Heart left ventricle (tissue), 16 donors: ENCODE measurements at places on chromosomes 3 and 15.

DNA sequence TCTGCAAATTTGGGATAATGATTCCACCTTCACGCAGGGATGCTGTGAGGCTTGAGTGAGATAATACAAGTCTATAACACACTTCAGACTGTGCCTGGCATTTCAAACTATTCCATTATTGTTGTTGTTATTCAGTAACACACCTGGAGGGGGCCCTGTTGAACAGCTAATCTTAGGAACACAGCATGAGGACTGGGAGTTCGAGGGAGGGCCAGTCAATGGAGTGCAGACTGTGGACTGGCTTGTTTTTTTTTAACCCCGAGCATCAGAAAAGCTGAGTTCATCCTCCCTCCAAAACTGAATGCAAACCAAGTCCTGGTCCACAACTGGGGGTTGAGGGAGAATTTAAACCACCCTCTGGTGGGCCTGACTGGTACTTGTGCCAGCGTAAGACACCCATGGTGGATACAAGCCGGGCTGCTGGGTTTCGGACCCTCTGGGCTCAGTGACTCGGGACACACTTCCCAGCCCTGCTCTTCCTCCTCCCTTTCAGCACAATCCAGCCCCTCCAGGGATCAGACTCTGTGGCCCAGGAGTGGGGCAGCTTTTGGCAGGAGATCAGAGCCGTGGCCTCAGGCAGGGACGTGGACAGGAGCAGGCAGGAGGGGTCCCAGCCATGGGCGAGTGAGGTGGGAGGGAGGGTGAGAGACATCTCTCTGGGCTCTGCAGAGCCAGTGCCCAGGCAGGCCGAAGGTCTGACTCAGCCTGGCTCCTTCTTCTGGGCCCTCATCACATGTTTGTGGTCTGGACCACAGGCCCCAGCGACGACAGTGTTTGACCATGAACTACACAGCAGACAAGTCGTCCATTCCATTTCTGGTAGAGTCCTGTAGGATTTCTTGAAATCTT is 36.3 kb upstream of the MEX3B start:
- no peak overlapping the region for H3K27ac ChIP-seq
- no peaks in the 10 kb centered on the region for H3K36me3 ChIP-seq
- H3K4me3 ChIP-seq: no peak overlapping the region
- DNase-seq: no peak
- no peaks in the 10 kb centered on the region for H3K4me1 ChIP-seq

DNA sequence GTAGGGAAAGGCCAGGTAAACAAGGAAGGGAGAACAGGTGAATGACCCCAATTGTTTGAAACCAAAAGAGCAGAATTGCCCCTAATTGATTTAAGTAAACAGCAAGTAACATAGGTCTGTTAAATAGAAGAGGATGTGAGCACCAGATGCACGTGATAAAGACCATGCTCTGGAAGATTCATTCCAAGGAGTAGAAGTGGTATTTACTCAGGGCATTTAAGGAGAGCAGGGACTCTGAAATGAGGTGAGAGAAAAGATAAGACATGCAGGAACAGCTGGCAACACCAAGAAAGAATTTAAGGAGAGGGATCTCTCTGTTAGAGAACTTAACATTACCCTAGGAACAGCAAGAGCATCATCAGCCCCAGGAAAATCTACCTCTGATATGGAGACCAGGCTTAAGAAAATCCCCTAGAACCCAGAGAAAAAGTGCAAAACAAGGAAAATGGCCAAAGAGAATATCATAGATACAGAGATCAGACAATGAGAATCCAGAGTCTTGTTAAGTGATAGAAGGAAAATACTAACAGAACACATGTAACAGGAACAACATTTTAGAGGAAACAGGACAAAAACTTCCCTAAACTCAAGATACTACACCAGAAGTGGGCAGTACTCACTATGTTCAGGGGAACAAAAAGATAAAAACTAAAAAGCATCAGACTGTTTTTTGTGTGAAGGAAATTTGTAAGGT is 6.4 kb downstream of the NUDT16 start:
- no peaks in the 10 kb centered on the region for H3K4me1 ChIP-seq
- no peak for DNase-seq
- no peak overlapping the region for H3K4me3 ChIP-seq
- H3K27ac ChIP-seq: peak overlapping the region; percentile 20

DNA sequence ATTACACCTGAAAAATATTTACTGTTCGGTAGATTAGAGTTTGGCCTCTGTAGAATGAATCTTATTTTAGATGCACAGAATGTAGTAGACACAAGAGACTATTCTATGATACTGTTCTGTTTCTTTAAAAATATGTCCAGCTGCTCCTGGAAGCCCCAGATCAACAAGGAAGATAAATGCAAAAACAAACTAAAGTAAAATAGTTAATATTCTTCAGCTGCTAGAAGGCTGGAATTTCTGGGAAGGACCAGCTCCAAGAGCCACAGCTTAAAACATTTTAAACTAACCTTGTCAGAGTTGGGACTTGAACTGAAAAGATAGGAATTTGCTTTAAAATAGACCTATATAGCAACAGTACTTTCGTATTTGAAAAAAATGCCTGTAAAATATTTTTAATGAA is 277.9 kb downstream of the PTPRG start:
- no peak overlapping the region for H3K4me3 ChIP-seq
- H3K36me3 ChIP-seq: no peaks in the 10 kb centered on the region
- H3K4me1 ChIP-seq: peaks cover 19% of the 10 kb centered on the region
- H3K27ac ChIP-seq: no peak overlapping the region
- H3K27me3 ChIP-seq: no peaks in the 10 kb centered on the region
- DNase-seq: no peak

DNA sequence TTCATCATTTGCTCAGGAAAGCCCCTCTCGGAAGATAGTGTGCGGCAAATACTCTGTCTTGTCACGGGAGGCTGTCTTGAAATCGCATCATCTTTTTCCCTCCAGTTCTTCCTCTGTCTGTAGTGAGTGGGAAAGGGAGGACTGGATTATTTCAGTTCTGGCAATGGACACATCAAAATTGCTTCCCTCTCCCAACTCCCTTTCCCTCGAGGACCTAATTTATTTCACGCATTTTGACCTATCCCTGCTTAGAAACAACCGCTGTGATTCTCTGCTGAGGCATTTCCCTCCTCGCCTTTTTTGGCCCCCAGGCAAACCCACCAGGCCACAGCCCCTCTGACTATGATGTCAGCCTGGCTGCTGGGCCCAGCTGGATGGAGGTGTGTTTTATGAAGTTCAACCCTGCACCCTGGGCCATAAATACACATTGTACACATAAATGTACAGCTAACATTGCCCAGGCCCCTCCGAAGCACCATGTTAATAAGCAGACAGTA is 138.7 kb upstream of the LRTM1 start:
- H3K4me3 ChIP-seq: no peak overlapping the region
- H3K36me3 ChIP-seq: no peaks in the 10 kb centered on the region
- no peak for DNase-seq
- H3K4me1 ChIP-seq: no peaks in the 10 kb centered on the region
- H3K27ac ChIP-seq: no peak overlapping the region

DNA sequence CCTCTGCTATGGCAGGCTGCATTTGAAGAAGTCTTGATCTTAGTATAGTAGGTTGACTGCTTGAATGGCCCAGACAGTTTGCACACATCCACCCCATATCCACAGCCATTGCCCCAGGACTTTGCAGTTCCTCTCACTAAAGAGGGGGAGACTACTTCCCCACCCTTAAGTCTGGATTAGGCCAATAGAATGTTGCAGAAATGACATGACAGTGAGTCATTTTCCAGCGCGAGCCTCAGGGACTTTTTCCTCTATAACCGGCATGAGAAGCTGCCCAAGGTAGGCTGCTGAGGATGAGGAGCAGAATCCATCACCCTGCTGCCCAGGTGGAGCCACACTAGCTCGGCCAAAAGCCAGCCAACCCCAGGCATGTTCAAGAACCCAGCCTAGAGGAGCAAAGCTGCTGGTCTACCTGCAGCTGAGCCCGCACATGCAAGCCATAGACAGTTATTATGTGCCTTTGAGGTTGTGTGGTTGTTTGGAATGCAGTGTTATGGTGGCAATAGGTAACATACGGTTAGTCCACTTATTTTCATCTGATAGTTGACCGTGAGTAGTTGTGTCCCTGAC is 113.9 kb downstream of the TLE3 start:
- no peaks in the 10 kb centered on the region for H3K4me1 ChIP-seq
- H3K27me3 ChIP-seq: peaks cover 20% of the 10 kb centered on the region
- no peak for DNase-seq
- no peaks in the 10 kb centered on the region for H3K36me3 ChIP-seq

DNA sequence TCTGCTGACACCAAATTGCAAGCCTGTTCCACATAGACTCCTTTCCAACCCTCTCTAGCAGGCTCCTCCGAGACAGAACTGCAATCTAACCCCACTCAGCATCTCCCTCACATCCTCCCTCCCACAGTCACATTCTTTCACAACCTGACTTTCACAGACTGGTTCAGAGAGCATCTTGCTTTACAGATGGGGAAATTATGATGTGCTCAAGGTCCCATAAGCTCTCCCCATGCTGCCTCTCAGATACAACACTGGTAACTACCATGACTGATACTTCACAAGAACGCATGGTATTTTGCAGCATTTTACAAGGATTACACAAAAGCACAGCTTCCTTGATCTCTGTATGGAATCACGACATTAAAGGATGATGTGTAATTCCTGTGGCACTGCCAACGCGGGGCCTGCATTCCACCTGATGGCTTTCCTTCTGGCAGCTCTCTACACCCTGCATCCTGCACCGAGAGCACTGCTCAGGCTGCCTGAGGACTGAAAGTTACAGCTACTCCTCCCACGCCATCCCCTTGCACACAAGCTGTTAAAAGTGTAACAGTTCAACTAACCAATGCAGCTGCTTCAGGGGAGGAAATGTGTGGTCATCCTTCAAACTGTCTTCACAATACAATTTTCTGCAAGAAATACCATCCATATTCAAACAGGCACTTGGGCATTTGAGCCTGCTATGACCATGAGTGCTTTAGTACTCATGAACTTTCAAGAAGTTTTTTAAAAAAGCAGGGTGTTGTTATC is 27.6 kb downstream of the TBC1D2B start:
- H3K36me3 ChIP-seq: peaks cover 31% of the 10 kb centered on the region
- DNase-seq: no peak
- H3K27me3 ChIP-seq: no peaks in the 10 kb centered on the region
- H3K27ac ChIP-seq: peak overlapping the region; percentile 92
- H3K4me3 ChIP-seq: no peak overlapping the region

- no peaks in the 10 kb centered on the region for H3K36me3 ChIP-seq
- H3K27me3 ChIP-seq: no peaks in the 10 kb centered on the region
- H3K4me1 ChIP-seq: no peaks in the 10 kb centered on the region
- H3K4me3 ChIP-seq: no peak overlapping the region
Observed at GRCh38 chr15:29936353-29937049, 114.2 kb upstream of the TJP1 start.

GRCh38 chr15:78146425-78147154 is 2.6 kb upstream of the IDH3A start:
- H3K4me1 ChIP-seq: peaks cover 38% of the 10 kb centered on the region
- no peak for DNase-seq
- no peaks in the 10 kb centered on the region for H3K36me3 ChIP-seq
- H3K27ac ChIP-seq: no peak overlapping the region
- H3K27me3 ChIP-seq: no peaks in the 10 kb centered on the region
- H3K4me3 ChIP-seq: no peak overlapping the region

DNA sequence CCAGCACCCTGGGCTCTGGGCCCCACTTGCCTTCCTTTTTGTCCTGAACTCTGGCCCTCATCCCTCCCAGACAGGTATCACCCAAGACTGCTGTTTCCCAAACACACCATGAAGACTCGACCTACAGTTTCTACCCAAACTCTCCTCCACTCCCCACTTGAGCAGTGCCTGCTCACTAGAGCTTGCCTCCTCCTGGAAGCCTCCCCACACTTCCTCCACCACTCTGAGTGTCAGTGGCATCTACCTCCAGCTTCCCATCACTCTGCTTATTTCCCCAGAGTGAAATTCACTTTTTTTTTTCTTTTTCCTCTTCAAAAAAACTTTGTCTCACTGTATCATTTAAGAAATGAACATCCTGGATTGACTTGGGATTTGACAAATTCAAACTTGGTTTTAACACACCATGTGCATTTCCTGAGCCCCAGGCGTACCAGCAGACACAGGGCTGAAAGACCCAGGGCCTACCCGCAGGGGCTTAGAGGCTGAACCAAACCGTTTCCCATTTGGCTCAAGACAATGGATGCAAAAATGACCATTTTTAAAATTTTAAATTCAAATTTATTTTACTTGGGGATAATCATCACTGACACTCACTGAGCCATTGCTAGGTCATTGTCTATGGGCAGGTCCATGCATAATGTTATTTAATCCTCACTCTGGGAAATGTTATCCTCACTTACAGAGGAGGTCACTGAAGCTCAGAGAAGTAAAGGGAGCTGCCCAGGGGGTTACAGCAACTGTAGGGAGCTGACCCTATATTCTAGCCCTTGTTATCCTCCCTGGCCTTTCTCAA is 62.3 kb downstream of the IQSEC1 start:
- H3K36me3 ChIP-seq: no peaks in the 10 kb centered on the region
- H3K27me3 ChIP-seq: no peaks in the 10 kb centered on the region
- H3K4me3 ChIP-seq: no peak overlapping the region
- peaks cover 89% of the 10 kb centered on the region for H3K4me1 ChIP-seq
- DNase-seq: no peak
- H3K27ac ChIP-seq: no peak overlapping the region

DNA sequence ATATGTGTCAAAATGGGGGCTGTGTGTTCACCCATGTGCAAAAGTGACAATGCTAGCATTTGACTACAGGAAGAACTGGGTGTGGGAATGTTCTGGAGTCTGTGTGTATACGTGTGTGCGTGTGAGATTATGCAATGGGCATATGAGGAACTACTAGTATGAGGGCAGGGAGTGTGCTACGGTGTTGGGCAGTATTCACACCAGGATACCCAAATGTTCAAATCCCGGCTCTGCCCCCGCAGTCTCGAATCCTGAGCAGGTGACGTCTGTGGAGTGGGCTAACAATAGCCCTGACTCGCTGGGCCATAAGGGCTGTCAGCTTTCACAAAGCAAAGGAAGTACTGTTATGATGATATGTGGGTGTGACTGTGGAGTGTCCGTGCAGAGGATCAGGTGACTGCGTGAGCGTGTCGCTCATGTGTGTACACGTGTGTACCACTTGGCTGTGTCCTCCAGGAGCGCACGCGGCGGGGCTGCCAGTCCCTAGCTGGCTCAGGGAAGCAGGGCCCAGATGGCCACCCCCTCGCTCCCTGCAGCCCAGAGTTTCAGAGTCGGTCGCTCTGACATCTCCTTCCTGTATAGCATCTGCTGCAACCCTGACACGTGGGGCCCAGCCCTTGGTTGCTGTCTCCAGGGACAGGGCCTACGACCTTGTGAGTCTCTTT is 27.2 kb downstream of the IQSEC1 start:
- no peak overlapping the region for H3K27ac ChIP-seq
- DNase-seq: no peak
- no peaks in the 10 kb centered on the region for H3K27me3 ChIP-seq
- H3K4me3 ChIP-seq: no peak overlapping the region
- H3K4me1 ChIP-seq: no peaks in the 10 kb centered on the region
- H3K36me3 ChIP-seq: no peaks in the 10 kb centered on the region

GRCh38 chr3:128945041-128945877 is 48.6 kb downstream of the CFAP92 start:
- H3K27ac ChIP-seq: no peak overlapping the region
- no peak overlapping the region for H3K4me3 ChIP-seq
- no peaks in the 10 kb centered on the region for H3K4me1 ChIP-seq
- H3K36me3 ChIP-seq: no peaks in the 10 kb centered on the region

GRCh38 chr3:150945226-150946032 is 27.1 kb downstream of the CLRN1 start:
- no peak overlapping the region for H3K4me3 ChIP-seq
- no peak overlapping the region for H3K27ac ChIP-seq
- DNase-seq: no peak
- H3K27me3 ChIP-seq: no peaks in the 10 kb centered on the region
- no peaks in the 10 kb centered on the region for H3K36me3 ChIP-seq
